ENCODE measurements at places on chromosomes 11 and 22.

- no peak for DNase-seq
Measured at GRCh38 chr11:115530752-115531151, 26.5 kb upstream of the CADM1 start.

GRCh38 chr11:128359515-128359914 lies 227.8 kb downstream of the ETS1 start:
- no peak for DNase-seq

- DNase-seq: no peak
Measured at GRCh38 chr11:134486704-134487103, 74.7 kb upstream of the B3GAT1 start.

- no peak for DNase-seq
Measured at GRCh38 chr11:110598725-110599124, 113.5 kb downstream of the ARHGAP20 start.

DNA sequence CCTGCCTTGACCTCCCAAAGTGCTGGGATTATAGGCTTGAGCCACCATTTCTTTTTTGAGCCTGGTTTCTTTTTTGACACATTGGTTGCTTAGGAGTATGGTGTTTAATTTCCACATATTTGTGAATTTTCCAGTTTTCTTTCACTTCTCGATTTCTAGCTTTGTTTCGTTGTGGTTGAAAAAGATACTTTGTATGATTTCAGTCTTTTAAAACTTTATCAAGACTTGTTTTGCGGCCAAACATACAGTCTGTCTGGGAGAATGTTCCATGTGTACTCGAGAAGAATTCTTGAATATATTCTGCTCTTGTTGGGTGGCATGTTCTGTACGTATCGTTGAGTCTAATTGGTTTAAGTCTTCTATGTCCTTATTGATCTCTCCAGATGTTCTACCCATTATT lies 20.8 kb downstream of the SHANK3 start:
- no peak for DNase-seq

DNA sequence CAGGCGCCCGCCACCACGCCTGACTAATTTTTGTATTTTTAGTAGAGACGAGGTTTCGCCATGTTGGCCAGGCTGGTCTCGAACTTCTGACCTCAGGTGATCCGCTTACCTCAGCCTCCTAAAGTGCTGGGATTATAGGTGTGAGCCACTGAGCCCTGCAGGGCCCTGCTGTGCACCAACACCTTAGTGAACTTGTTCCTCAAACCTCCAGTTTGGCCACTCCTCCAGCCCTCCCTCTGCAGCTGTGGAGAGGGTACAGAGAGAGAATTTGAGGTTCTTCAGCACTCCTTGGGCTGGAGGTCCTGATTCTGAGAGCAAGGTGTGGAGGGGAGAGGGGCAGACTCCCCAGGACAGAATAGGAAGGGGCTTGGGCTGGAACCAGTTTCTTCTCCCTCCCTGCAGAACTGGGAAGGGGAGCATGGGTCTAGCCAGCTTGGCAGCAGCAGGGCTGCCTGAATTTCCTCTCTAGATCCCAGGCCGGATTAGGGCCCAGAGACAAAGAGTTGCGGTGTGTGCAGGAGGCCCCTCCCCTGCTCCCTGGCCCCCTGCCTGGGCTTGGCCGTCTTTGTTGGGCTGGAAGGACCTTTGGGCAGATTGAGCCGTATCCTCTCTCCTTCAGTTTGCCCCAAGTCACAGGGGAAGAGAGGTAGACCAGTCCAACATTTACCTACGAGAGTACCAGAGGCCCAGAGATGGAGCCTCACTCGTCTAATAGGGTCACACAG lies 2.3 kb upstream of the PEX16 start:
- DNase-seq: peak; percentile 40

GRCh38 chr11:17915500-17916143 lies 97.2 kb downstream of the SERGEF start:
- no peak for DNase-seq

GRCh38 chr11:5719703-5720495 lies 16.3 kb upstream of the OR56B1 start:
- no peak for DNase-seq

GRCh38 chr22:32576553-32577253 lies 102.1 kb downstream of the FBXO7 start:
- no peak for DNase-seq

DNA sequence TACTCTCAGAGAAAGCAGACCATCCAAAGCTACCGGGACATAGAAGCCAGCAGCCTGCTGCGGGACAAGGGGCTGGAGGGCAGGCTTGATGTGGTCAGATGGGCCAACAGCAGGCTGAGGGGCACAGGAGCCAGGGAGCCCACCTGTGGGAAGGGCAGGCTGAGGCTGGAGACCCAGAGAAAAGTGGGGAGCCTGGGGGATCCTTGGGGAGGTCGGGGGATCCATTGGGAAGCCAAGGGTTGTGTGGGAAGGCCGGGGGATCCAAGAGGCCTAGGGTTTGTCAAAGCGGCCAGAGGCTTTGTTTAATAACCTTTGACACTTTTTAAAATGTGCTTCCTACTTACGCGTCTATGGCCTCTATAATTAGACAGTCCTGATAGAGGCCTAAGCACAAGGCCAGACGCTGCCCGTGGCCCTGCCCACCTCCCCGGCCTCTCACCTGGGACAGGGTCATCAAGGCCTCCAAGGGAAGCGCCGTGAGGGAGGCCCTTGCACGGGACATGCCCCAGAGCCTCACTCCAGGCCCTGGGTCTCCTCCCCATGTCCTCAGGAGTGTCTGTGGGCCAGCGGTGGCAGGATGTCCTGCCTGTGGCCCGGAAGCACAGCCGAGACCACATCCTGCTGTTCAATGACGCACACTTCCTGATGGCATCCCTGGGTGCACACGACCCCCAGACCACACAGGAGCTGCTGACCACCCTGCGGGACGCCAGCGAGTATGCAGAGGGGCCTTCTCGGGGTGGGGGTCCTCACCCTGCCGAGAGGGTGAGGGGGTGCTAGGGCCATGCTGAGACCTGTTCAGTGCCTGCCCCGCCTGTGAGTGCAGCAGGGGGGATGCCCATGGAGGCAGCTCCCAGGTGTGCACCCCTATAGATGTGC lies 8.6 kb upstream of the GTSE1 start:
- no peak for DNase-seq

DNA sequence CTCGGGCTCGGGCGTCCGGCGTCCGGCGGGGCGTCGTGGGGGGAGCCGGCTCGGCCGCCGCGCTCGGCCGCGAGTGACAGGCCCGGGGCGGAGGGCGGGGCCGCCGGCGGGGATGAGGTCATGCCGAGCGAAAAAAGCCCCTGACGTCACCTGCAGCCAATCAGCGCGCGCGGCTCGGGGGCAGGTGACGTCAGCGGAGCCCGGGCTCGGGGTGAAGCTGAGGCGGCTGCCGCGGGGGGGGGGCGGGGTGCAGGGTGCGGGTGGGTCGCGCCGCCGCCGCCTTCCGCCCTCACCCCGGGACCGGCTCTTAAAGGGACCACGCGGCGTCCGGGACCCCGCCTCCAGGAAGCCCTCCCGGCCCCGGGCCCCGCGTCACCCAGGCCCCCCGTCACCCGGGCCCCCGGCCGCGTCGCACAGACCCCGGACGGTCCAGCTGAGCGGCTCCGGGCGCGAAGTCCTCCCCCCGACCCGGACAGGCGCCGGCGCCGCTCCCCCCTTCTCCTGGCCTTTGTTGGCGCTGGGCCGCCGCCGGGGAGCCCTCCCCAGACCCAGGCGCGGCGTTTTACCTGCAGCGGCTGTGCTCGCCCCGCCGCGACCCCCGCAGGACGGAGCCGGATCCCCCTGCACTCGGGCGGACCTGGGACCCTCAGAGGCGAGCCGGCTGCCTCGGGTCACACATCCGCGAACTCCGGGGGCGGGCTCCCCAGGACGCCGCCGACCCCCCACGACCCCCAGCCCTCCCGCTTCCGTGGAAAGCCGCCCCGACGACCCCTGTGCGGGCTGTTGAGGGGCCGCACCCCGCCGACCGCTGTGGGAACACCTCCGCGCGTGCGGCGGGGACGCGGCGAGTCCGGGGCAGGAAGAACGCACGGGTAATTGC lies at the start of gene DUSP8:
Gene DUSP8, minus strand, starts transcription at position 75 of the 880 bp plus-strand sequence. CDS start 6,445 bp downstream, outside the sequence.
- DNase-seq: peak; percentile 96

DNA sequence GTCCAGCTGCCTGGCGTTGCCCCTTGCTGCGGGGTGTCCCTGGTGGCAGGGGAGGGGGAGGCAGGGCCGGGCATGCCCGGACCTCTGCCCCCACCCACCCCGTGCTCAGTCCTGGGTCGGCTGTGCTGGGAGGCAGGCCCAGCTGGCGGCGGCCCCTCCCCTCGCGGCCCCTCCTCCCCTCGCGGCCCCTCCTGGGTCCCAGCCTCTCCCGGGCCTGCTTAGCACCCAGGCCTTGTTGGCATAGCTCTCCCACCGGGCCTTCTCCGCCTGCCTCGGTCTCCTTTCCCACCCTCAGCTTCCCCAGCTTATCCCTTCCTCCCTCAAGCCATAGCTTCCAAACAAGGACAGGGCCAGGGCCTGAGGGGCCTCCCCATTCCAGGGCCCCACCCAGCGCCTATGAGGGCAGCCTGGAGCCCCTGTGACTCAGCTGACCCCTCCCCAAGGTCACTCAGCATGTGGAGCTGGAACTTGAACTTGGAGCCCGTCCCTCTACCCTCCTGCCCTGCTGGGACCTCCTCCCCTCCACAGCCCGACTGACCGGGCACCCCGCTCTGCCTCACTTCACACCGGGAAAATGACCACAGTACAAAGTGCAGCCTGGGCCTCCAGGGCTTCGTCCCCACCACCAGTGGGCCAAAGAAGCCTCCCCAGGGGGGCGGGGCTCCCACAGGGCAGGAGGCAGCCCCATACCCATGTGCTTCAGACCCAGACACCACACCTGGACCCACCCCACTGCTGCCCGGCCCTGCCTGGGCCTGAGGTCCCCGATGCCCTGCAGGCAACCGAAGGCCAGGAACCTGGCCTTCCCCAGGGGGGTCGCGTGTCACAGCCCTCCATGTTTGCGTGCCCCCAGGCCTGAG lies 1.2 kb downstream of the EPS8L2 start:
- no peak for DNase-seq

GRCh38 chr22:19718456-19719049 lies 4.2 kb downstream of the SEPTIN5 start:
- DNase-seq: no peak

DNA sequence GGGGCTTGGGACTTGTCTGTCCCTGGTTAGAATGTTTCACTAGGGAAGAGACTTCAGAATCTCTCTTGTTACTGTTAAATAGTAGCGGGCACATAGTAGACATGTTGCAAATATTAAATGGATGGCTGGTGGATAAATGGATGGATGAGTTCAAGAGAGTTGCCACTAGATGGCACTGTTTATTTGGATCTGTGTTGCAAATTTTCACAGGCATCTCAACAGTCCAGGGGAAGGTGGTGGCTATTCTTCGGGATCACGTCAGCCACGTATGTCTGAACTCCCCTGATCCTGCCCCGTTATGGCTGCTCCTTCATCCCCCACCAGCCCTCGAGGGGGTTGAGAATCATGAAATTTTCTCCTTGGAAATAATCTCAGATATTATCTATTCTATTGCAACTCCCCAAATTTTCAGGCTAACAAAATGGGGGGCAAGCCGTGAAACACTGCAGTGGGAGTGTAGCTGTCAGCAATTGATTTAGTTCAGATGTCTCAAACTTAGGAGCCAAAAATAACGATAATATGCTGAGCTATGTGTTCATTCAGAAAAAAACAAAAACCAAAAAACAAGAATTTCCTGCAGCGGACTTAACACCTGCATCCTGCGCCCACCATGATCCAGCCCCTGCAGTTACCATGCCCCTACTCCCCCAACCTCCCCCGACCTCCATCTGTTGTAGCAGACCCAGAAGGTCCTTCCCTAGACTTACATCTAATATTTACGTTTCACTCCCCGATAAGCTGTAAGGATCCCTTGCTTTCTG lies 29.1 kb upstream of the BIRC3 start:
- DNase-seq: peak; percentile 74

DNA sequence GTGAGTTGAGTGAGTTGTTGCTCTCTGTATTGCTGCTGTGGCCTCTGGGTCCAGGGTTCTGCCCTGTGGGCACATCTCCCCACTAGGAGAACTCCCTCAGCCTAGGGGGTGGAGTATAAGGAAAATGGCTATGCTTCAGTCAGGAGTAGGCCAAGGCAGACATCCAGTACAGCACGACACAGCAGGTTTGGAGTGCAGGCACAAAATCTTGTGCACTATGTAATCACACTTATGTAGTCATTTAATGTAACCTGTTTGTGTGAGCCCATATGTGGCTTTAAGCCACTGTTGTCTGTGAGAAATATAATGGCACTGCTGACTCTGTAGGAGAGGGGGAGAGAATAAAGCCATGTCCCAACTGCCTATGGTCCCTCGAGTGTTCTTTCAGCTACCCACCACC lies 90.1 kb downstream of the CCDC83 start:
- no peak for DNase-seq

- no peak for DNase-seq
Measured at GRCh38 chr11:373716-374551, 4.6 kb downstream of the B4GALNT4 start.

- DNase-seq: no peak
Measured at GRCh38 chr22:22245935-22246525, 1.4 kb downstream of the VPREB1 start.

GRCh38 chr11:118694771-118695170 lies 15.3 kb upstream of the TREH start:
- DNase-seq: no peak

GRCh38 chr11:95544095-95544856 lies 245.3 kb downstream of the FAM76B start:
- no peak for DNase-seq

DNA sequence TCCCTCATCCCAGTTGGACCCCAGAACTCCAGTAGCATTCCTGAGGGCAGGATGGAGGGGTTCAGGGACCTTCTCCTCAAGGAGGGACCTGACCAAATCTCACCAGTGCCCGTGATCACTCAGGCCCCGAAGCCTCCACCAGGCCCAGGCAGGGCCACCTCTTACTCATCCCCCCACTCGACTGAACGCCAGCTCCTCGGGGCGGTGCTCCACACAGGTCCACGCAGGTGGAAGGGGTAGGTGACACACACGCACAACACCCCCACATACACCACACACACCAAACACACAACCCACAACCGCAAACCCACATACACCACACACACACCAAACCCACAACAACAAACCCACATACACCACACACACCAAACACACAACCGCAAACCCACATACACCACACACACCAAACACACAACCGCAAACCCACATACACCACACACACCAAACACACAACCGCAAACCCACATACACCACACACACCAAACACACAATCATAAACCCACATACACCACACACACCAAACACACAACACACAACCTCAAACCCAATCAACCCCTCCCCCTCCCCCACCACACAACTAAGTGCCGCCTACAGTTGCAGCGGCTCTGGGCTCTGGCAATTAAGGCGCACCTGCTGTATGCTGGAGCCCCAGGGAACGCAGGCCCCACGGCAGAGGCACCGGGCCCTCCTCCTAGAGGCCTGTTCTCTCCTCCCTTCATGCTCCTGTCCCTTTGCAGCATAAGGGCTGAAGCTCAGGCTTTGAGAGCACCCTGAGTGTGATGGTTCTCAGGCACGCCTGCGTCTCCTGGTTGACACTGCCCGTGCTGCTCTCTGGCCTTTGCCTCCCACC lies 1318.1 kb downstream of the TBC1D22A start:
- no peak for DNase-seq

- peak; percentile 70 for DNase-seq
Measured at GRCh38 chr11:64340671-64341335, 799 bp downstream of the CCDC88B start.

GRCh38 chr11:23226331-23227077 lies 366.2 kb upstream of the CCDC179 start:
- DNase-seq: no peak

Measured in CD4-positive, alpha-beta memory T cell (primary cell).